H7 (cell line): ENCODE measurements at places on chromosomes 7 and 10. TPM values are rescaled to one million over a fixed set of nuclear protein-coding genes. Genes with fewer than 3 reads are reported as not detected.

DNA sequence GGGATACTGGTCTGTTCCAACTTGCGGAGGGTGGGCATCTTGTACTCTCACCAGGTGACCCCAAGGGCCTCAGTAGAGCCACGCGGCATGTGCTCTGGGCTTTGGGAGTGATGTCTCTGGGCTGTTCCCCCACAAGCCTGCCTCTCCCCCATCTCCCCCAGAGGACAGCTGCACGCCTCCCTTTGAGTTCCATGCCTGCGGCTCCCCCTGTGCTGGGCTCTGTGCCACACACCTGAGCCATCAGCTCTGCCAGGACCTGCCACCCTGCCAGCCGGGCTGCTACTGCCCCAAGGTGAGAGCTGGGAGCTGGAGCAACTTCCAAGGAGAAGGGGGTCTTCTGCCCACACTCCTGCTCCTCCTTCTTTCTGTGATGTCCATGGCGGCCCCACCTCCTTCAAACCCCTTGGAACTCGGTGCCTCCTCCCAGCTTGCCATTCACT, 15.0 kb upstream of the ZNF862 start:
- DNase-seq, result no peak

DNA sequence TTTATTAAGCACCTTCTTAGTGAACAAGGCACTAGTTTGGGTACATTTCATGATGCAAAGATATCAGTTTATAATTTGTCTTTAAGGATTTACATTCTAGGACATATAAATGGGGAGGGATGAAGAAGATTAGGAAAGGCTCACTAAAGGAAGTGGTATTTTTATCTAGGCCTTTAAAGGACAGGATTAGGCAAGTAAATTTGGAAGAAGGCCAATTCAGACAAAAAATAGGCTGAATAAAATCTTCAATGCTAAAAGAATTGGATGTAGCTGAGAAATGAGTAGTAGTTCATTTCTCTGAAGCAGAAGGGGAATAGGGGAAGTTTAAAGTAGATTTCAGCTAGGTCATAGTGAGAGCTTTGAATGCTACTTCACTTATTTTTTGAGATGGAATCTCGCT, 4.8 kb upstream of the FAM24B start:
- no peak for DNase-seq

- DNase-seq, result no peak
These were observed 59.6 kb upstream of the ZNF32 start for GRCh38 chr10:43708262-43708661.

DNA sequence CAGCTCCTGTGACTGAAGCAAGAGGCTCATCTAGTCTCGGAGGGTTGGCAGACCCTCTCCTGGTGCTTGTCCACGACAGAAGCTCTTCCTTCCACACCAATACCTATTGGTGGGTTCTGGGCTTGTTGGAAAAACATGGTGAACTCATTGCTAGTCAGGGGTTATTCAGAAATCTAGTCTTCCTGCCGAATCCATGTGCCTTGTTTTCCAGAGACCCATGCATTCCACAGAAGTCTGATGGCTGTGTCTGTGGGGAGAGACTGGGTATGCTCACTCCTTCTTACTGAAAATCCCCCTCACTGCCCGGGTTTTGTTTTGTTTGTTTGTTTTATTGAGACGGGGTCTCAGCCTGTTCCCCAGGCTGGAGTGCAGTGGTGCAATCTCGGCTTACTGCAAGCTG, 138.3 kb downstream of the DNAJB6 start:
- DNase-seq, result peak; percentile 40

- DNase-seq, result no peak
These were observed 45.1 kb downstream of the RPS24 start for GRCh38 chr10:78078539-78079330.

- no peak for DNase-seq
These were observed 10.4 kb downstream of the RAB11FIP2 start for GRCh38 chr10:118036281-118036875.

Gene NEUROD6
- total RNA-seq, result not detected in 2 replicates

Gene FBXL13
- total RNA-seq, result 0.97 and 1.3 TPM in 2 replicates

DNA sequence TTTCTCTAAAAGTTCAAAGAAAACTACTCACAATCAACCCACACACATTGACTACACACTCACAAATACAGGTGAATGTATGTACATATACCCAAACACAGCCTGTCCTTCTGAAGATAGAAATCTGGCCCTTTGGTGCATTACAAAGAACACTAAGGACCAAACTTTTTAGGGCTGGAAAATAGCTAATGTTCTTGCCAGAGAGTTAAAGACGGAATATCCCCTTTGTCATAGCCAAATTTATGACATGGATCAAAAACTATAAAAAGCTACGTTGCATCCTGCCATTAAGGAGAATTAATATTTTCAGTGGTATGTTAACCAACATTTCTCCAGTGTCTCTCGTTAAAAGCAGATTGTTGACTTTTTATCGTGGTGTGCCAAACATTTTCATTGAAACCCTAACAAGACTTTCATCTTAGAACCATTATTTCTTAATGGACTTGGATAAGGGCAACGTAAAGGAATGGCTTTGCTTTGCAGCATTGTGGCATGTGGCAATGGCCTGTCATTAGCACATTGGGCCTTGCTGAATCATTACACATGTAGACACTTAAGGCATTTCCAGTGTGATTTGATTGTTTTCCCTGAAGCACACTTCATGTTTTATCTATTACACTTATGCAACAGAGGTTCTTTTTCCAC, 150.9 kb upstream of the MEOX2 start:
- no peak for DNase-seq

GRCh38 chr7:151232917-151233701, 826 bp downstream of the CHPF2 start:
- peak; percentile 79 for DNase-seq

- no peak for DNase-seq
These were observed 160.6 kb downstream of the PRKAG2 start for GRCh38 chr7:151716323-151716722.

Gene ITPRID1
- total RNA-seq, result 0.18 and 0.24 TPM in 2 replicates

DNA sequence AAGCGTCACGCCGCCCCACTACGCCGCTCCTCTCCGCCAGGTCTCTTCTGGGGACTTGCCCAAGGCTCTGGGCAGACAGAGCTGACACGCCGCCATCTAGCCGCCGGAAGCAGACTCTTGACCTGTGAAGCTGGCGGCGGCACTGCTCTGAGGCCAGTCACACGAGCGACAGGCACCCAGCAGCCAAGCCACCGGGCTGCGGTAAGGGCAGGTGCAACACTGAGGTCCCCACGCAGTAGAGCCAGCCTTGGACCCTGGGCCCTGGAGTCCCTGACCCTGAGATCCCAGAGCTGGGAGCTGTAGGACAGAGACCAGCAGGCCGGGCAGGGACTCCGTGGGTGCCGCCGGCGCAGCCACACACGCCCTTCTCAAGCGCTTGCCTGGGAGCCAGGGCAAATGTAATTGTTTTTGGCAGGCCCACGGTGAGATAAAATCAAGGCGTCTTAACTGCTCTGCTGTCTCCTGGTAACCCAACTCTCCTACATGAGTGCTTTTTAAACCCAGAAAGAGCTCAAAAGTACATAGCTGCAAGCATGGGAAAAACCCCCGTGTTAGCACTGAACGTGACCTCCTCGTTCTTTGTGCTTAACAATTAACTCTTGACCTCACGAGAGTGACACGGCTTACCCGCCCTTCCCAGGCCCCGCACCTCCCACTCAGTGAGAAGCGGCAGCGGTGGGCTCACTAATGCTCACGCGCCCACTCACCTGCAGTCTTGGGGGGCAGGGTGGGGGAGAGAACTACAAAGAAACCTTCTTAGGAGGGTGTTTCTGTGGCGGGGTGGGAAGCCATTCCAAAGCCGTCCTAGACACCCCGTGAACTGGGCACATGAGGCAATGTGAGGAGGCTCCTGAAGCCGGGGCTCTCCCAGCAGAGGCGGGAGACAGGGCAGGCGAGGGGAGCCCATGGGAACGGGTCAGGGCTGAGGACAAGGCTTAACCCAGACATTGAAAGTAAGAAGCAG, 8.5 kb downstream of the GPER1 start:
- DNase-seq, result no peak

- no peak for DNase-seq
These were observed 50.9 kb upstream of the PDLIM1 start for GRCh38 chr10:95341716-95342130.

Gene PRKAR2B
- total RNA-seq, result 22.9 and 29.9 TPM in 2 replicates

- DNase-seq, result no peak
These were observed 105.9 kb upstream of the PCDH15 start for GRCh38 chr10:54906940-54907339.

DNA sequence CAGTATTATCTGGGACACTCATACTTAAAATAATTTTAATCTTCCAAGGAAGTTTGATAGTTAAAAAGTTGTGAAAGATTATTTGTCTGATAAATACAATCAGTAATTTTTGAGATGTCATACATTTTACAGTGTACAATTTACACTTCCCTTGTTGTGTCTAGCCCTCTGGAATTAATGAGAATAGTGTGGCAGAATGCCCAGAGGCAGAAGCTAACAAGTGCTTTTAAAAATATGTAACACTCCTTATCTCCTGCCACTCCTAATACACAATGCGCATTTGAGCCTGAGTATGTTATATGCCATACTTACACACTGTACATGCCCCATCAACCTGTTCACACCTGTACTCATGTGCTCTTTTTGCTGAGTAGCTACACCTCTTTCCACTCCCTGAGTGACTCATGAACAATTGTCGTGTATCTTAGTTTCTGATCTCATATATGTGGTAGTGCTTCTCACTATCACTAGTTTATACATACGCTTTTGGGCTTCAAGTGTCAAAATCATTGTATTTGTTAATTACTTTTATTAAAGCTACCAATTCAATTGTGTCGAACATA, 106.9 kb upstream of the GNAI1 start:
- no peak for DNase-seq

Gene SPDYE2B
- total RNA-seq, result not detected in 2 replicates

- no peak for DNase-seq
These were observed 7.6 kb upstream of the UNC5B start for GRCh38 chr10:71204746-71205145.

GRCh38 chr10:59126991-59127390, 49.5 kb upstream of the PHYHIPL start:
- no peak for DNase-seq

DNA sequence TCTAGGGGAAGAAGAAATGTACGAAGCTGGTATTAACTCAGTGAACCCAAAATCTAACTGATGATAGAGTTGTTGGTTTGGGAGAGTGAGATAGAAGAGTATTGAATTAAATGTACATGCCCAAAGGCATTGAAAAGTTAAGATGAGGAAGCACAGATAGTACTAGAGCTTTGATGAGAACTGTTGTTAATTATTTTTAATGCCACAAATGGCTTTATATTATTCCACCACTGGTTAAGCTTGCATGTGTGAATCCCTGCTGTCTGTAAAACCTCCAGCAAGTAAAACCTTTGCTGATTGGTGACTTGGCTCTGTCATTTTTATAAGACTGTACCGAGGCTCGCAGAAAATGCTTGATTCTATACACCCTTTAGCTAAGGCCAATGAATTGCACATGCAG, 382.7 kb upstream of the LRGUK start:
- DNase-seq, result no peak

GRCh38 chr10:76675561-76675950, 962.1 kb downstream of the KCNMA1 start:
- DNase-seq, result no peak

GRCh38 chr7:65441010-65441409, 67.4 kb downstream of the ZNF92 start:
- DNase-seq, result no peak

- peak; percentile 20 for DNase-seq
These were observed 1069.1 kb upstream of the AUTS2 start for GRCh38 chr7:68529221-68529620.

- peak; percentile 18 for DNase-seq
These were observed 73.8 kb upstream of the PRLHR start for GRCh38 chr10:118669020-118669791.

GRCh38 chr7:78803501-78804127, 649.9 kb downstream of the MAGI2 start:
- DNase-seq, result no peak

GRCh38 chr7:108028111-108028510, 25.1 kb upstream of the LAMB1 start:
- no peak for DNase-seq

DNA sequence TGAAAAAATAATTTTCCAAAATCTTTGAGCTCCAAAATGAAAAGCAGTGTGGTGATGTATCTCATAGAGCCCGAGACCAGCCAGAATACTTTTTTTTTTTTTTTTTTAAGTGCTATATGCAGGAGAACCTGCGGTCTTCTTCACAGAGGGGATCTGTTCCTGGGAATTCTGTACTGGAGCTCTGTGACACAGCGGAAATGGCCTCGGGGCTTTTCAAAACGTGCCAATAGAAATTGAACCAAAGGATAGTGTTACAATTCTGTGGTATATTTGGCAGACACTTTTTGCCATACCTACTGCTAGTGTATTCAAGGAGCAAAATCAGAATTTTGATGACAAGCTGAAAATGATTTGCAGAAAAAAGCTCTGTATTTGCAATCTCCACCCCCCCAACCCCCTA, 1429.3 kb upstream of the LRRTM3 start:
- DNase-seq, result no peak

DNA sequence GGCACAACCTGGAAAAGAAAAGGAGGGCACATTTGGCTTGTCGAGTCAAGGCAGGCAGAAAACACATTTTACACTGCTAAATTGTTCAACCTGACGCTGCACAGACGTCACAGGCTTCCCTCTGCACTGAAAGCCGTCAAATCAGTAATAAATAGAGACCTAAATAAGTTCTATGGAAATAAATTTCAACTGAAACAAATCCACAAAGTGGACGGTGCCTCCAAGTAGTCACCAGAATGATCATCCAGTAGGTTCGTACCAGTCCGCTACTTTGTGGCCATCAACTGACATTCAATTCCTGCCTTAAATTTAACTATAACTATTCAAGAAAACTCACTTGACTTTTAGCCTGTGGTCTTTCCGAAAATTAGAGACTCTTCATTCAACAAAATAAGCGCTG, 49.0 kb downstream of the NPVF start:
- DNase-seq, result no peak

Gene CNNM2
- 4.5 and 8.4 TPM in 2 replicates for total RNA-seq

DNA sequence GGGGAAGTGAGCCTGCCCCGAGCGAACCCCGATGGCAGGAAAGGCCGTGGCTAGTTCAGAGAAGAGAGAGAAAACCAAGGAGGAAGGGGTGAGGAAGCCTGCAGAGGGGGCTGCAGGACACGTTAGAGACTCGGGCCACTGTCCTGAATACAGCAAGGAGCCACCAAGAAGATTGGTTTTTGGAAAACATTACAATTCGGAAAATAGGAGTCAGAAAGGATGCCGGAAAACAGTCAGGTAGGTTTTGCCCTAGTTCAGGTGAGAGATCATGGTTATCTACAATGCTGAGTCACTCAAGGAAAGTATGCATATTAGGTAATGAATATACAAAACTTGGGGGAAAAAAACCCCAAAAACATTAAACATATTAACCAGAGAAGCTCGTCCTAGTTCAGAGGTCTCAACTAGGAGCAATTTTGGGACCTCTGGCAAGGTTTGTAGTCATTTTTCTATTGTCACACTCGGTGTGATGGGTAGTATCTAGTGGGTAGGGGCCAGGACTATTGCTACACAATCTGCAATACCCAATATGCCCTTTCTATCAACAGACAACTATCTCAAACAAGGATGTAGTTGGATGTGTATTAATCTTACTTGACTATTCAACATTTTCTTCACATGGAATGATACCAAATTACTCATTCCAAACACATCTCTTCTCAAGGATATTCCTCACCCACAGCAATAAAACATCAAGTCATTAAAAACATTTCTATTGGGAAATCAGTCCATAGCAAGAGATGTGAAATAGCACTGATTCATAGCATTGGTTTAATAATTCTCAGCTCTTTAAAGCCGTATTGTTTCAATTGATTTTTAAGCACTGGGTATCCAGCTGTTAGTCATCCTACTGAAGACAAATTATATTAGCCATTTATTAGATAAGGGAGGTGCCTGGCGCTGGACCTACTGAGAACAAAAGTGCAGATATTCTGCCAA, 74.4 kb upstream of the RSU1 start:
- DNase-seq, result peak; percentile 54
